ENCODE measurements at places on chromosomes 12 and 14. TPM values are rescaled to one million over a fixed set of nuclear protein-coding genes. Genes with fewer than 3 reads are reported as not detected.

Gene PLCZ1
- not detected for total RNA-seq

Gene APOLD1
- 6.0 TPM for total RNA-seq

DNA sequence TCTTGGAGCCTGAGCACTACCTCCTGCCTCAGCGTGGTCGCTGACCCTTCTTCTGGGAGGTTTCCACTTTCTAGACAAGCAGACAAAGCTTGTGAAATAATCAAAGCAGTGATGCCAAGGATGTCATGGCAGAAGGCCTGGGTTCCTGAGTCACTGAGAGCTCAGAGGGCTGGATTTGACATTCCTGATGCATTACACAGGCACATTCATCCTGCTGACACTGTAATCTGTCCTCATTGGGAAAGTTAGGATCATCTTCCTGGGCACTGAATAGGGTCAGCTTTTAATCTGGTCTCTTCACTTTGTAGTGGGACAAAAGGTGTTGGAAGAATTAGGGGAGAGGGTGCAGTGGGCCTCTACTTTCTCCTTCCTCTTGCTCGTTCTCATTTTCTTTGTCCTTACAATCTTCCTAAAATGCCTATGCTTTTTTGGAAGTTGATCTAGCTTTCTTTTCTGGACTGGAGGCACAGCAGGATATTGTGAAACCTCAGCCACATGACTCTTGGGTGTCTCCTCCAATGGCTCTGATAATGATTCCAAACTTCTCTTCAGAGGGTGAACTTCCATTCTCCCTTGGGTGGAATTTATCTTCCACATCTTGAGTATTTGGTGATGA, 29.6 kb downstream of the EEA1 start:
- DNase-seq = peak; percentile 87

Gene ZC2HC1C
- 3.6 TPM for total RNA-seq

DNA sequence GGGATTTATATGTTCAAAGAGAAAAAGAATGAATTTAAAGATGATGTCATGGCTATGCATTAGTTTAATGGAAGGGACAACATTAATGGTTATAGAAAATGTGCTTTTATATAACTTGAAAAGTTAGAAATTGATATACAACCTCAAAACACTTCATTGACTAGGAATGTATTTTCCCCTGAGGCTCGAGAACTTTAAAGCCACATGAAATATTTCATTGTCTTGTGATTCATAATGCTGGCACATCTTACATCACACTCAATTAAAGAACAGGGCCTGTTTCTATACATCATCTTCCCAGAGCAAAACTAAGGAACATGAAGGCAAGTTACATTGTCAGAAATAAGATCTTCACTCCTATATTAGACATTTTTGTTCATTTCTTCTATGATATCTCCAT, 35.2 kb upstream of the PAWR start:
- DNase-seq = no peak

GRCh38 chr12:127158385-127159061, 1108.4 kb upstream of the TMEM132C start:
- no peak for DNase-seq

DNA sequence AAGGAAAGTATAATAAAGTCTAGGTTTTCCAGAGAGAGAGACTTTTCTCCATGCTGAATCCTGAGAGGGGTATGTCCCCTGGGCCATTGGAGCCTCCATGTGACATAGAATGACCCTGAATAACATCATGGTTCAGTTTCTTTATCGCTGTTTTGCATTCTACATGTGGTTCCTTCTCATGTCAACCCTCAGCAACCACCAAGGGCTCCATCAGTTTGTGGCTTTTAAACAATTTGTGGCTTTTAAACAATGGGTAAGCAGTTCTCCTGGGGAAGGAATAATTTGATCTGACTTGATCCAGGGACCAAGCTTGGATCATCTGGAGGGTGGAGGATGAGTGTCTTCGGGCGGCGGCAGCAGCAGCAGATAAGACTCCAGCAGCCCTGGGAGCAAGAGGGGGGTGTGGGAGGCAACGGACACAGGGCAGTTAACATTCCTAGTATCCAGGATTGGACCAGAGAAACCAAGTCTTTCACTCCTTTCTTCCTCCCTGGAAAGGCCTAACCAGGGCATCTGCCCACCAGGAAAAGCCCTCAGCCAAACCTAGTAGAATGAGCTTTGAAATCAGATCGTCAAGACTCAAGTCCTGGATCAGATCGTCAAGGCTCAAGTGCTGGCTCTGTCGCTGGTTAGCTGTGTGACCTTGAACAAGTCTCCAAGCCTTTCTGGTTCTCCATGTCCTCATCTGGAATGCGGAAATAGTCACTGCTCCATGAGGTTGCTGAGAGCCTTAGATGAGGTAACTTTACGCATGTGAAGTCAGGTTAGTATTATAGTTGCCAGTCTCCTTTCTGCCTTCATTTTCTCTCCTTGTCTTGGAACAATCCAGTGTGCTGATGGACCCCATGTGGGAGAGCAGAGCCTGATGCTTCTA, 27.8 kb upstream of the FAM222A start:
- DNase-seq = no peak

Gene FIGNL2
- total RNA-seq = 2.5 TPM

- DNase-seq = no peak
Measured at GRCh38 chr12:4505376-4505986, 33.2 kb upstream of the RAD51AP1 start.

Gene KRT81
- total RNA-seq = not detected

Gene EXOC3L4
- total RNA-seq = not detected

DNA sequence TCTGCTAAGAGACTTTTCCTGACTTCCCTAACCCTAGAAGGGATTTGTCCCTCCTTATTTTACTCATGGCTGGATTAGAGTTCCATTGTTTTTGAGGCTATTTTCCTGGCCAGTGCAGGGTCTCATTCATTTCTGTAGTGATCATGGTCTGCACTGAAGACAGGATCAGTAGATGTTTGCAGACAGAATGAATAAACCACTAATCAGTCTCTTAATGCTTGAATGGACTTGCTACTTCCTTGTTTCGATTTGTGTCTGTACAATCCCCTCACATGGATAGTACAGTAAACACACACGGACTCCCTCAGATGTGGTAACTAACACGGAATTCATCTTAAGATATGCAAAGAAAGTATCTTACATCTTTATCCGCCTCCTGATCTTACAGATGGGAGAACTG, 102.6 kb upstream of the PRB2 start:
- no peak for DNase-seq

DNA sequence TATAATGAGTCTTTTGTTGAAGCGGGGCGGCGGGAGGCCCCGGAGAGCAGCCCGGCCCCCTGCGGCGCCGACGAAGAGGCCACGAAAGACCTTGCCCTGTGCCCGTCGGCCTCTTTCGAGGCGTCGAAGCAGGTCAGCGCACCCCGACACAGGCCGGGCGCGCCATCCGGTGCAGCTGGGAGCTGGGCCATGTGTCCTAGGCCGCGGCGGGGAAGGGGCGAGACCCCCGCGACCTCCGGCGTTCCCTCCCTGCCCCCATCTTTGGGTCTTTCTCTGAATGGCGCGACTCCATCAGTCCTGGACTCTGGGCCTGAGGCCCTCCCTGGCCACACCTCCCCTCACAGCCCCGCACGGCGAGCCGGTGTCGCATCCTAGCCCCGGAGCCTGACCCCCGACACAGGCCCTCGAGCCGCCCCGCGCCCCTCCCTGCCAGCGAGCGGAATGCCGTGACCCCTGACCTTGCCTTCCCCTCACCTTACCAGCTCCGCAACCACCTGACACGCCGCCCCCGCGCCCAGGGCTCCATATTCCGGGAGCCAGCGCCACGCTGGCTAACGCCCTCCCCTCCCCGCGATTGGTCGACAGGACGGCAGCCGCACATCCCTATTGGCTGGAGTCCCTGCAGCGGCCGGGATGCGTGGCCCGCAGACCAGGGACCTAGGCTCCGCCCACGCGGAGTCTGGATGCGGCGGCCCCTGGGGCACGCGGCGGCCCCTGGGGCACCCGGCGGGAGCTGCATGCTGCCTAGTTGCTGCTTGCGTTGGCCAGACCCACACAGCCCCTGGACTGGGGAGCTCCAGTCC, at the start of gene SLC11A2:
SLC11A2 (minus strand) TSS at position 549 of the 803 bp plus-strand sequence. CDS start 15,656 bp downstream, outside the sequence.
- DNase-seq = peak; percentile 95

Data from endothelial cell of umbilical vein (primary cell).